ENCODE measurements at places on chromosomes 5 and 9.

GRCh38 chr5:97164846-97165245 is 18.2 kb downstream of the RIOK2 start:
- DNase-seq, result no peak

DNA sequence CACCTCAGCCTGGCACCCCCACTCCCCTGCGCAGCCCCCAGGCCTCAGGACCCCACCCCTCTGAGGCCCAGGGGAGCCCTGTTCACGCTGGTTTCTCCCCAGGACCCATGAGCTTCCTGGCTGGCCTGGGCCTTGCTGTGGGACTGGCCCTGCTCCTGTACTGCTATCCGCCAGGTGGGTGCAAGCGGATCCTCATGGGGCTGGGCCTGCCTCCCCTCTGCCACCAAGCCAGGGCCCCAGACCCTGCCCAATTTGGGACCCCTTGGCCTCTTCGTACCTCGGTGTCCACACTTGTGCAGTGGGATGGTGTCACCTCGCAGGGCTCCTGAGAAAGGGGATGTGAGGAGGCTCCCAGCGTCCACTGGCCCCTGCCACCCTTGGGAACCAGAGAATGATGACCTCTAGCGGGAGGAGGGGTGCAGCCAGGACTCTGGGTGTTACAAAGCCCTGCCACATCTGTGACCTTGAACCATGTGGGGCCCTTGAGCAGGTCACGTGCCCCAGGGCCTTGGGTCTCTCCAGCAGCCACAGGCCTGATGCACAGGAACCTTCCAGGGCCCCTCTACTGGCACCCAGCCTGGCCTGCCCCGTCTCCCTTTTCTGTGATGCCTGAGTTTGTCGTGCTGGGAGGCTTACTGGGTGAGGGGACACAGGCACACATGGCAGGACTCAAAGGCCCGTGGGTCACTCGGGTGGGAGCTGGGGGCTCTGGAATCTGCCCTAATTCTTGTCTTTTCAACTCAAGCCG is 16.3 kb downstream of the CARD19 start:
- no peak for DNase-seq

DNA sequence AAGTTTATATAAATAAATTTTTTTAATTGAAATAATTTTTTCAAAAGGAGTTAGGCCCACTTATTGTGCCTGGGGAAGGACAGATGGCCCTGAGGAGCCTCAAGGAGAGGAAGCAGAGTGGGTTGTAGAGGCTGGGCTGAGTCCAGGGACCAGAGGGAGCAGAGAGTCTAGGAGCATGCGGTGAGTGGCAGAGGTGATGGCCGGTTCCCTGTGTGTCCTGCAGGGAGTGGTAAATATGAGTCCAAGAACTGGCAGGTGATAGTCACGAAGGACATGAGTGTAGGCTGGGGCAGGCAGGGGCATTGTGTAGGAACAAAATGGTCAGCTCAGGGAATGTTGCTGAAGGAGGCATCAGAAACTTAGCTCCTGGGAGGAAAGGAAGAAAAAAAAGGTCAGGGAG is 8.3 kb upstream of the BTNL9 start:
- DNase-seq, result no peak

GRCh38 chr9:95770653-95771131 is 104.8 kb upstream of the ERCC6L2 start:
- peak; percentile 23 for DNase-seq

GRCh38 chr5:154437281-154437965 is 8.4 kb upstream of the SAP30L start:
- DNase-seq, result no peak

DNA sequence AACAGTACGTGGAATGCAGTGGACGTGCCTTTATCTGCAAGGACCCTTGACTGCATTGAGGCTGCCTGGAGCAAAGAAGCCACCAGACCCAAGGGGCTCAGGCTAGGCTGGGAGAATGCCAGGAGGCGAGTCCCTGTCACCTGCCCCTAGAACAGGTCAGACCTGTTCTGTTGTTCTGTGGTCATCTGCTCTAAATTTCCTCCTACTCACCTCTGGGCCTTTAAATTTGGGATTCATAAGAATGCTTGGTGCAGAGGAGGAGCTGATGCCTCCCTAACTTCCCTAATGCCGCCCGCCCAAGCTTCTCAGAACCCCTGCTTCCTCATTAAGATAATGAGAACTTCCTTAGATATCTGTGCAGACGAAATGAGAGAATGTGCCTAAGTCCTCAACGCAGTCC is 32.0 kb downstream of the DAPK1 start:
- no peak for DNase-seq

GRCh38 chr5:169897481-169897880 is 82.8 kb downstream of the INSYN2B start:
- no peak for DNase-seq

GRCh38 chr5:158525663-158526062 is 574.1 kb downstream of the EBF1 start:
- DNase-seq, result no peak

GRCh38 chr5:145104106-145104505 is 731.0 kb downstream of the PRELID2 start:
- DNase-seq, result no peak

DNA sequence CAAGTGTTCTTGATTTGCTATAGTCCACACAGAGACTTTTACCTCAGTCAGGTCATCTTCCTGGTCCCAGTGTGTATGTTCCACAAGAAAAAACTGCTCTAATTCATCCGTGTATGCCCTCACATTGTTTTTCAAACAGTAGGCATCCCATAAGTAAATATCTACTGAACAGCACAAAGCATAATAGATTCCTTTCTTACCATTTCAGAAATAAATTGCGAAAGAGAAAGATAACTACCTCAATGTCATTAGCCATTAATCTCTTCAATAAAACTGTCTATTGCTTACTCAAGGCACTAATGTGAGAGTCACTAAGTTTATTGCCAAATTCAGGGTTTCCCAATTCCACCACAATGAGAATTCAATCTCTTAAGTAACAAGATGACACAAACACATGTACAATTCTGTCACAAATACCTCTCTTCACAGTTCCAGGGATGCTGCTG is 9.6 kb downstream of the FBXW2 start:
- no peak for DNase-seq

DNA sequence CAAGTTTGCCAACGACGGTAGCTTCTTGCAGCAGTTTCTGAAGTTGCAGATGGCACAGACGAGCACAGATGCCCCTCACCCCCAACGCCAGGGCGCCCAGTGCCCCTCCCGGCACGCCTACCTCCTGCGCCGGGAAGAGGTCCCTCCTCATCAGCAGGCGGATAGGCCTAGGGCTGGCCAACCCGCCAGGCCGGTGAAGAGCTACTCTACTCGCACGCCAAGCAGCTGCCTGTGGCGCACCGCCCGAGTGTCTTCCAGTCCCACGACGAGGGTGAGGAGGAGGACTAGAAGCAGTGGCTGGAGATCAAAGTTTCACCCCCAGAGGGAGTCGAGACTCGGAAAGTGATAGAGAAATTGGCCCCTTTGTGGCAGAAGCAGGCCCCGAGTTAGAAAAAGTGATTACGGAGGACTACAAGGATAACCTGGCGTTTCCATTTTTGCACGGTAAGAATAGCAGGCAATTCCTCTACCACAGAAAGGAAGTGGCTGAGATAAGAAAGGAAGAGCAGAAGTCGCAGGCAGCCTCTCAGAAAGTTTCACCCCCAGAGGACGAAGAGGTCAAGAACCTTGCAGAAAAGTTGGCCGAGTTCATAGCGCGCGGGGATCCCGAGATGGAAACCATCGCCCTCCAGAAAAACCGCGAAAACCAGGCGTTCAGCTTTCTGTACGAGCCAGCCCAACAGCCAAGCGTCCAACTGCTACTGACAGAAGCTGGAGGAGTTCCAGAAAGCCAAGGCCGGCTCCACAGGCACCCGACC is 170.4 kb downstream of the HINT1 start:
- DNase-seq, result no peak

DNA sequence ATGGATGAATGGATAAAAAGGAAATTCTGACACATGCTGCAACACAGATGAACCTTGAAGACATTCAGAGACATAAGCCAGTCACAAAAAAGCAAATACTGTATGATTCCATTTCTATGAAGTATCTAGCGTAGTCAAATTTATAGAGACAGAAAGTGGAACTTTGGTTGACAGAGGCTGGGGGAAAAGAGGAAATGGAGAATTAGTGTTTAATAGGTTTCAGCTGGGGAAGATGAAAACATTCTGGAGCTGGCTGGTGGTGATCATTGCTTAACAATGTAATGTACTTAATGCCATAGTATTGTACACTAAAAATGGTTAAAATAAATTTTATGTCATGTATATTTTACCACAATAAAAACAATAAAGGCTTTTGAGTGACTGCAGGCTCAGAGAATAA is 24.2 kb downstream of the PPIC start:
- no peak for DNase-seq

DNA sequence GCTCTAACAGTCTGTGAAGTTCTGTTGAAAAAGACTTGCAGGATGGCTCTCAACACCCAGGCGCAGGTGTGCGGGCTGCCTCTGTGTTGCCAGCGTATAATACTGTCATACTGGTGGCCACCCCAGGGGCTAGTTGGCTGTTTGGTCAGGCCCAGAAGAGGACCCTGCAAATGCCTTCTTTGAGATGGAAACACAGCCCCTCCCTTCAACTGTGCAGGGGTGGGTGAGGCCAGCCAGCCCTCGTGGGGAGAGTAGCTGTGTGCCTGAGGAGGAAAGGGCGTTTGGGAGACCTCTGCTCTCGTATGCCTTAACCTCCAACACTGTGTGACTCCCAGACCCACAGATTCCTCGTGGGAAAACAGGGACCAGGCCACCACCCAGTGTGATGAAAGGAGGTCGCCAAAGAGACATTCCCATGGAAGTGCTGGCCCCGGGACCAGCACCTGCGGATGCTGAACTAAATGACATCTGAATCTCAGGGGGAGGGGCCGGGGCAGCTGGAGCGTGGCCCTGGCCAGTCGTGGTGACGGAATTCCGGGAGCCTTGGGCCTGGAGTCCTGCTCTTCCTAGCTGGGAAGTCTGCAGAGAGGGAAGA is 11.3 kb upstream of the SCGB3A1 start:
- no peak for DNase-seq

GRCh38 chr5:94778299-94778698 is 159.8 kb downstream of the SLF1 start:
- DNase-seq, result peak; percentile 42

GRCh38 chr9:17551023-17551422 is 27.8 kb upstream of the SH3GL2 start:
- no peak for DNase-seq

GRCh38 chr9:24045150-24045549 is 219.1 kb upstream of the ELAVL2 start:
- DNase-seq, result no peak

DNA sequence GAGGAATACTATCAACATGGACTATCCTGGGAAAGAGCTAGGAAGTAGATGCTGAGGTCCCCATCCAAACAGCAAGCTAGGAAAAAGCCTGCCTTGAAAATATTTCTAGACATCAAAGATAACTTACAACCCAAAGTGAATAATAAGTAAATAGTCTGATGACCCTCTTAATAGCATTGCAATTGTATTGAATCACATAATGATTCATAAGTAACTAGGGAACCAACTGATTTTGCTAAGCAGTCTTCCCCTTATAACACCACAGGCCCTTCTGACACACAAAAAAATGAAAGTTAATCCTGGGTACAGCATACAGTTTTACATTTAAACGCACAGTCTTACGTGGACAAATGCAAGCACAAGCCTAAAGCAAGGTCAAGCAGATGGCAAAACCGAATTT is 199.3 kb downstream of the RFK start:
- no peak for DNase-seq

- DNase-seq, result no peak
Measured at GRCh38 chr5:41526699-41527098, 16.3 kb upstream of the PLCXD3 start.

- DNase-seq, result no peak
Measured at GRCh38 chr9:74775396-74775795, 112.3 kb downstream of the TRPM6 start.

GRCh38 chr9:116685166-116685565 is 1.9 kb upstream of the TRIM32 start:
- no peak for DNase-seq

GRCh38 chr5:50691399-50692016 is 25.1 kb downstream of the PARP8 start:
- no peak for DNase-seq

GRCh38 chr5:73482383-73483136 is 15.7 kb upstream of the BTF3 start:
- DNase-seq, result no peak

DNA sequence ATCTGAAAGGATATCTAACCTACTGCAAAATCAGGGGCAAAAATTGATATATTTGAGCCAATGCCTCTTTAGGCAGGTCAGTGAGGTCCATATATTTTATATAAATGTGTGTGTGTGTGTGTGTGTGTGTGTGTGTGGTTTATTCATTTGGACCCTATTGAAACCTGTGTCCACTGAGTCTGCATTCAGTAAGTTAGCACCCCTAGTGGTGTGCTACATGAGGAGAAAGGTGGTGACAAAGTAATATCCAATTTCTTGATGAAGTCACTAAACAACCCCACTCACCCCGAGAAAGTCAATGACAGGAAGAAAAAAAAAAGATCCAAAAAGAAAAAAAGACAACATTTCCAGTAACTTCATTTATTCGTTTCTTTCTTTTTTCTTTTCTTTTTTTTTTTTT is 4.1 kb downstream of the FBXW11 start:
- DNase-seq, result peak; percentile 49

- DNase-seq, result no peak
Measured at GRCh38 chr5:160434022-160434531, 12.4 kb downstream of the PTTG1 start.

- no peak for DNase-seq
Measured at GRCh38 chr5:139757727-139758509, 37.7 kb upstream of the PSD2 start.

- DNase-seq, result no peak
Measured at GRCh38 chr5:153774686-153775085, 264.0 kb downstream of the FAM114A2 start.

DNA sequence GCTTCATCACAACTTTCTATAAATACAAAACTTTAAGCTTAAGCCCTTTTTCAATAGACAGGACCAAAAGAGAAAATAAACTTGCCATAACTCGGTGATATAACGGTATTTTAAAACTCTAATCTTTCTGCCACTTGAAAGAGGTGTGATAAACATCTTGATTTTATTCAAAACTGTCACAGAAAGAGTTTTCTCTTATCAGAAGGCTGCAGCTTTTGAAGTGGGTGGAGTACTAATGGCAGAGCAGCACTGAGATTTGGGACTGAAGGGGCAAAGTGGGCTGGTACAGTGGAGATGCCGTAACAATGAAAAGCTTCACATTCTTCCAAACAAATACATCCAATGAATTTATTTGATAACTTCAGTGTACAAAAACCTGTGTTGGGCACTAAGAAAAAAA is 92.5 kb downstream of the FBXO38 start:
- DNase-seq, result no peak

- peak; percentile 39 for DNase-seq
Measured at GRCh38 chr9:88773627-88774244, 217.5 kb upstream of the S1PR3 start.

DNA sequence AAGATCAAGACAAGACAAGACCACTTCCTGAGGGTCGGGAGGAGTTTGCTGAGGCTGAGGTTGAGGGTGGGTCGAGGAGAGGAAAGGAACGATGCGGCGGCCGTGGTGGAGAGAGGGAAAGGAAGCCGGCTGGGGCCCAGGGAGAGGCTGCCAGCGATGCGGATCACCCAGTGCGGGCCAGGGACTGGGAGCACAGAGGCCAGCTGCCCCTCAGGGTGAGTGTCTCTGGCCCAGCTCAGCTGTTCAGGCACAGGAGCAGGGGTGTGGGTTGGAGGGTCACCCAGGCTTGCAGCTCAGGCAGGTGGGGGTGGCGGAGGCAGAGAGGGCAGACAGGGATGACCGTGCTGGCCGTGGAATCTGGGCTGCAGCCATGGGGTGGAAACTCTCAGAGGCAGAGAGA is 99.5 kb downstream of the FGF18 start:
- no peak for DNase-seq

- no peak for DNase-seq
Measured at GRCh38 chr9:131736431-131736830, 3.4 kb downstream of the RAPGEF1 start.
